ENCODE measurements at places on chromosomes 2 and 18.

GRCh38 chr18:489244-490023 is 11.1 kb downstream of the COLEC12 start:
- DNase-seq: no peak

GRCh38 chr2:1976112-1976511 is 231.8 kb upstream of the PXDN start:
- no peak for DNase-seq

DNA sequence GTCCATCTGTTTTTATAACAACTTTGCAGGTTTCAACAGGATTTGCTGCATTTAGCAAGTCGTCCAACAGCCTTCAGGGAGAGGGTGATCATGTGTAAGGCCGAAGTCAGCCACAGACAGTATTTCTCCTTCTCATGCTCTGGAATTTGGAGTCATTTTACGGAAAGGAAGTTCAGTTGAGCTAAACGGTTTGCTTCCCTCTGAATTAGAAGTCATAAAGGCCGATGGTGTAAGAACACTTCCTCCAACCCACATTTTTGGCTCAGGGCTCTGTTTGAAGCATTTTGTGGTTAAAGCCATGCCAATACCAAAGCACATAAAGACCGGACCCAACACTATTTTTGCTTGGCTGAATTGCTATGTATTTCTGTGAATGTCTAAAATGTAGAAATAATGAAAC is 129.5 kb downstream of the TMEM182 start:
- DNase-seq: no peak

DNA sequence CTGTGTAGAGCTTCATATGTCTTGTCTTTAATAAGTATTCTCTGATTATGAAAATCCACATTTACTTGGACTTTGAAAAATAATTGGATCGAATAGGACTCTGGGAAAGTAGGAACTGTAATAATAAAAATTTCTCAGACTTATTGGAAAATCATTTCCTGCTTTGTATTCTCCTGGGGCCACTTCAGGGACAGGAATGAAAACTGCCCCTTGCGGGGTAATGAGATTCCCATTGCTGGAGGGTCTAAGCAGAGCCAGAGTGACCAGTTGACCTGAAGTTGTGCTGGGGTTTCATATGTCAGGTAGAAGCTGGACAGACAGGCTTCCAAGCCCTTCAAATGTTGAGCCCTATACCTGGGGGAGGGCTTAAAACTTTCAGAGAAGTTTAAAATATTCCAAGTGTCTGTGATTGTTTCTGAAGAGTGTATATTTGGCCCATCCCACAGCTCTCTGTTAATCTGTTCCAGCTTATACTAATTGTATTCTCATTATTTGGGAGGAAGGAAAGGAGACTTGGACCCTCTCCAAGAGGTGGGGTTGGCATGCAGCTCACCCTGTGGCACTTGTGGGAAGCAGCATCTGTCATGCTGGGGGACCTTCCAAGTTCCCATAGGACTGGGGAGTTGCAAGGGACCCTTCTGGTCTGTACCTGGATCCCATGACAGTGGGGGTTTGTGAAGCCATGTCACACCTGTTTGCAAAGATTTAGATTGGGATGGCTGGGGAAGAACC is 268.7 kb upstream of the ATP5MC3 start:
- DNase-seq: no peak

- no peak for DNase-seq
Measured at GRCh38 chr2:112644933-112645309, 818 bp upstream of the SLC20A1 start.

- peak; percentile 18 for DNase-seq
Measured at GRCh38 chr2:30527411-30527810, 80.4 kb downstream of the LCLAT1 start.

DNA sequence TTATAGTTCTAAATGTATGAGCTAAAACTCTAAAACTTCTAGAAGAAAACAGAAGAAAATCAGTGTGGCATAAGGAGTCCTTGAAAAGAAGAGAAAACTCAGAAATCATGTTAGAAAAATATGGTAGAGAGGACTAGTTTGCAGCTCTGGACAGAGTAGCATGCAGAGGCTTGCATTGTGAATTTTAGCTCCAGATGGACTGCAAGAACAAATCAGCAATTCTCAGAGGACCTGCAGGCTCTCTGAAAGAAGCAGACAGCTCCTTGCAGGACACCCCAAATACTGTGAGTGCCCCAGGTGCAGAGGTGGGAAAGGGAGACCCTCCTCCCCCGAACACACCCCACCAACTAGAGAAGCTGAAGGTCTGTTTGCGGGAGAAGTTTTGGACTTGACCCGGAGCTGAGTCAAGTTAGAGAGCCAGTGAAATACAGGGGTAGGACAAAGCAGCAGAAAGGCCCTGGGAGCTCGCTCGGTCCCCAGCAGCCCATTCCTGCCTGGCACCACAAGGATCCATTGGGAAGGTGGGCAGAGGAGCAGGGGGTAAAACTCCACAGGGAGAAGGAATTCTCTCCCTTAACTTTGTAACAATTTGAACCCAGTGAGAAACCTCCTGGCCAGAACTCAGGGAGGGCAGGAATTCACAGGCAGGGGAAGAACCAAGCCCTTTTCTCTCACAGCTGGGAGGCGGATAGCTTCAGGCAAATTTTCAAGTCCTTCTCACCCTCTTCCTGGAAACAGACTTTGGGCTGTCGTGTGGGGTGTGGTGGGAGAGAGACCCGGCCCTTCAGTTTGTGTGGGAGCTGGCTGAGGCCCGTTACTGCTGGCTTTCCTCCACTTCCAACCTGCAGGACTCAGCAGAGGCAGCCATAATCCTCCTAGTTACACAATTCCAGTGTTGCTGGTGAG is 216.2 kb upstream of the SLC35G4 start:
- no peak for DNase-seq

GRCh38 chr2:100731535-100731981 is 88.4 kb upstream of the NPAS2 start:
- peak; percentile 73 for DNase-seq

DNA sequence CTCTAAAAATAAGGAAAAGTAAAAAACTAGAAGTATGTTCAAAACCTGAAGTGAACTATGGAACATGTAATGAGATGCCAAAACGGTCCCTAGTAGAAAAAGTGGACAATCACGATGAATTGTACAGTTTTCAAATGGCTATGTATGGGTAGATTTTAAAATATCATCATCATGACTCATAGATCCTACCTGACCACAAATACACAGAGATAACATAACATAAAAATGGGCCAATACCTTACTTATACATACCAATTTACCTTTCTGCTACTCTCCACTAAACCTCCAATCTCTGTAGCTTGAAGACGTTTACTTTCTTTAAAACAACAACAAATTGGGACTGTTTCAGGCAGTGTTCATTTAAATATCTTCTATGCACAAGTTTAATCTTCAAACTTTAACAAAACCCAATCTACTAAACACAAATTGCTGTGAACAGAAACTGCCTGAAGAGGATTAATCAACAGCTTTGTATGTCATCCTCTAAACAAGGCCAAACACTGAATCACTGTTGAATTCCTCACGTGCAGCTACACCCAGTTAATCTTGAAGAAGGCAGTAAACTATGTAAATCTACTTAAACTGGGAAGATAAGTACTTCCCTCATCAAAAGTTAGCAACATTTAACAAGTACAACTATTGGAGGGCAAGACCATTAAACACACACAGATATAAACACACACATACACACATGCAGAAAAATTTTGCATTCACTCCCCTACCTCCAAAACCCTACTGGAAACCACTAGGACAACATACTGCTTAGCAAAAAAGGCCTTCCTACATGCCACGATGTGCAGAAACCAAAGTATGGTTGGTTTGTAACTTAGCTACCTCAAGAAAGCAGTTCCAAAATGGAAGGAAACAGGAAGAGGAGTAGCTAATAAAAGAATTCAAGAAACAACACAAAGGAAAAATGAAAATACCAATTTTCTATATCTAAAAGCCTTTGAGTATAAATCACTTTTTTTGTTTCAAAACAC is 90.3 kb downstream of the RBMS1 start:
- peak; percentile 62 for DNase-seq

DNA sequence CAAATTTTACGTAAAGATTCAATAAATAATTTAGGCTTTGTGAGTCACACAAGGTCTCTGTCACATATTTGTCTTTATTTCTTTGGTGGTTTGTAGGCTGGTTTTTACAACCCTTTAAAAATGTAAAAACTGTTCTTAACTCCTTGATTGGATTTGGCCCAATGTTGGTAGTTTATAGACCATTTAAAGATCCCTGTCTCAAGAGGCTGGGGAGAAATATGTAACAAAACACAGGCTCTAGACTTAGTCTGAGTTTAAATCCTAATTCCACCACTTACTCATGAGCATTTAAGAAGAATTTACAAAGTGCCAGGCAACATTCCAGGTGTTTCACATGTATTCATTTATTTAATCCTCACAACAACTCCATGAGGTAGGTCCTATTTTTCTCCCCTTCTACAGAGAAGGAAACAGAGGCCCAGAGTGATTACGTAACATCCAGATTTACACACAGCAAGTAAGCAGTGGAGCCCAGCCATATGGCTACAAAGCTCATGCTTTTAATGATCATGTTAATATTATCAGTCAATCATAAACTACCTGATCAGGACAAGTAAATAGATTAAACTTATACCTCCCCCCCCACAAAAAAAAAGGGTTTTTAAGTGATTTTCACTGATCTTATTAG is 416.6 kb upstream of the ACVR2A start:
- DNase-seq: no peak

DNA sequence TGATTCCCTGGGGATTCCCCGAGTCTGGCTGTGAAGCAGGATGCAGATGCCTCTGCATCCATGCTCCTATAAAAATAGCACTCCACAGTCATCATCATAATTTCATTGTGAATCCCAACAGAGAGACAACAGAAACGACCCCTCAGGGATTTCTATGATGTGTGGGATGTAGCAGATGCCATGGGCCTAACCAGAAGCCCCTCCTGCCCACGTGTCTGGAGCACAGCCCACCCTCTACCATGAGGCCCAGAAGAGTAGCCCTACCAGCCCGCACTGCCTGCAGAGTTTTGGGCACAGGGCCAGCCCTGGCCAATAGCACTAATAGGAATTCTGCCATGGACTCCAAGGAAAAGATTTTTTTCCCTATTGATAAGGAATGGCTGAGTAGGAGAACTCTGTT is 66.6 kb downstream of the GYPC start:
- DNase-seq: no peak

- DNase-seq: no peak
Measured at GRCh38 chr18:59202258-59202820, 17.6 kb upstream of the GRP start.

DNA sequence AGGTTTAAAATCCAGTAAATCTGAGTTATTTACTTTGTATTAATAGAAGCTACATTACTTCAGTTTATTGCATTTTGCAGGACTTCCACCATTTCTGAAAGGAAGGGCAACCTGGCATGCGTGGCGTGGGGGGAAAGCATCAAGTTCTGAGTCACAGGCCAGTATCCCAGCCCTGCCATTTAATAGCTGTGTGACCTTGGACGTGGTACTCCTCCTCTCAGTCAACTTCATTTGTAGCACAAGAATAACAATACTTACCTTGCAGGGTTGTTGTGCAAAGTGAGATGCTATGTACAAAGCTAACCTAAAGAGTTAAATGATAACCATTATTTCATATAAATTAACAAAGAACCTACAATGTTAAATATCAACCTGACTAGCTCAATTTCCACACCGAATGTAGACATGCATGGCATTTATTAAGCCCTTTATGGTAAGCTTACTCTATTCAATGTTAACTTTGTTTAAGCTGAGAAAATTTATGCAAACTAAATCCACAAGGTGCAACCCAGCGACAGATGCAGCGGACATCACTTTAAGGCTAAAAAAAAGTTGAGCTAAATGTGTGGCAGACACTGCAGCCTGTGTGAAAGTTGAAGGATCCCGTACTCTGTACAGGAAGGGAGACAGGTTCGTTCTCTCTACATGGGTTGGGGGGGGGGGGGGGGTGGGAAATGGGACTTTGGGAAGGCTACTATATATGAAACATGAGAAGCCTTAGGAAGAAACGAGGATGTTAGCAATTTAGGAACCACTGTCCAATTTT is 17.2 kb upstream of the STPG4 start:
- no peak for DNase-seq
